AML-193 (cell line): ENCODE measurements at places on chromosomes 11 and 22.

GRCh38 chr11:14902650-14903350 lies 10.8 kb upstream of the CYP2R1 start:
- no peak for DNase-seq

DNA sequence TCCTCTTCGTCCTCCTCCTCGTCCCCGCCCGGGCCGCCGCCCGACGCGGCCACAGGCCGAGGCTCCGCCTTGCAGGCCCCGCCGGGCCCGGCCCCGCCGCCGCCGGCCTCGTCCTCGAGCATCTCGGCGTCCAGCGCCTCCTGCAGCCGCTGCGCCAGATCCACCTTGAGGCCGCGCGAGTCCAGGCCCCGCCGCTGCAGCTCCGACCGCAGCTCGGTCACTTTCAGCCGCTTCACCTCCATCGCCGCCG lies 417 bp downstream of the HNRNPUL2 start:
- DNase-seq, result no peak

DNA sequence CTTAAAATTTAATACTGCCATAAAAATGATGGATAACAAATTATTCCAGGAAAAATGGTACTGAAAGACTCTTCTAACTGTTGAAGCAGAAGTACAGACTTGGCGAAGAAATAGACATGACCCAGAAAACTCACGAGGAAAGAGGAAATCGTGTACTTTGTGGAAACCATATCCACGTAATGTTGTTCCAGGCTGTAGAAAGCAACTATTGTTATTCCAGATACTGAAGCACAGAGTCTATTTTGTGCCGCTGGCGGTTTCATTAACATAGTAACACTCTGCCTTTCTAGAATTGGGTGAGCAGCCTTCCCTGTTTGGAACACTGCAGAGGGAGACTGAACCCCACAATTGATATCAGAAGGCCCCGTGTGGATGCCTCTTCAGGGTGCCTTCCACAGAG lies 310.6 kb downstream of the TBC1D22A start:
- DNase-seq, result no peak

DNA sequence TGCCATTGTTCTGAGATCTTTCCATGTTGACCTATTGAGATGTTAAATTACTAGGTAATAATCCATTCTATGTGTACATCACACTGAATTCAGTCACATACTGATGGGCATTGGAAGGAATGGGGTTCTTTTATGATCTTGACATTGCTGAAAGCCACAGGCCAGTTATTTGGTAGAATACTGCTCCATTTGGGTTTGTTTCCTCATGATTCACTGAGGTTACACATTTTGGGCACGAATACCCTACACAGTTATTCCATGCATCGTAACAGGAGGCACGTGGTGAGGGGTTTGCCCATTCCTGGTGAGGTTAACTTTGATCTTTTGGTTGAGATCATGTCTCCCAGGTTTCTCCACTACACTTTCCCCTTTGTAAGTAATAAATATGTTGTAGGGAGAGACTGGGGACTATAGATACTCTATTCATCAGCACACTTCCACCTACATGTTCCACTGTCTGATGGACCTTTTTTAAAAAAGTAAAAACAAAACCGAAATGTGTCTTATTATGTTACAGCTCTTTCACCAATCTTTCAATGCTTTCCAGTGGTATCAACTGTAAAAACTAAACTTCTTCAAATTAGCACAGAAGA lies 12.0 kb upstream of the FOLR1 start:
- no peak for DNase-seq

DNA sequence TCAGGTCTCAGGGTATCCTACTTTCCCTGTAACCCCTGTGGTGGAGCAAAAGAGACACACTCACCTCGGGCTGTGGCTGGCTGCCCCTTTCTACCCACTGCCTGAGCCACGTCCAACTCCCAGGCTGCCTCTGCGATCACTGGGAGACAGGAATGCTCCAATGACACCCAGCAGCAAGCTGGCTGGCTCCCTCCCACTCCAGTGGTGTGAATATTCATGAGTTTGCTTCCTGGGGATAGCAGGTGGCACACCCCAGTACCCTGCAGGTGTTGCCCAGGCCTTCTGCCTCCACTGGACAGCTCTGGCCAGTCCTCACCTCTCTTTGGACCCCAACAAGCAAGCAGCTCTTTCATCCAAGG lies 9.7 kb downstream of the GAL3ST1 start:
- no peak for DNase-seq

- DNase-seq, result no peak
Observed at GRCh38 chr11:44627165-44627789, 61.8 kb downstream of the CD82 start.

GRCh38 chr22:32203181-32204039 lies 1.5 kb downstream of the RFPL2 start:
- DNase-seq, result no peak

DNA sequence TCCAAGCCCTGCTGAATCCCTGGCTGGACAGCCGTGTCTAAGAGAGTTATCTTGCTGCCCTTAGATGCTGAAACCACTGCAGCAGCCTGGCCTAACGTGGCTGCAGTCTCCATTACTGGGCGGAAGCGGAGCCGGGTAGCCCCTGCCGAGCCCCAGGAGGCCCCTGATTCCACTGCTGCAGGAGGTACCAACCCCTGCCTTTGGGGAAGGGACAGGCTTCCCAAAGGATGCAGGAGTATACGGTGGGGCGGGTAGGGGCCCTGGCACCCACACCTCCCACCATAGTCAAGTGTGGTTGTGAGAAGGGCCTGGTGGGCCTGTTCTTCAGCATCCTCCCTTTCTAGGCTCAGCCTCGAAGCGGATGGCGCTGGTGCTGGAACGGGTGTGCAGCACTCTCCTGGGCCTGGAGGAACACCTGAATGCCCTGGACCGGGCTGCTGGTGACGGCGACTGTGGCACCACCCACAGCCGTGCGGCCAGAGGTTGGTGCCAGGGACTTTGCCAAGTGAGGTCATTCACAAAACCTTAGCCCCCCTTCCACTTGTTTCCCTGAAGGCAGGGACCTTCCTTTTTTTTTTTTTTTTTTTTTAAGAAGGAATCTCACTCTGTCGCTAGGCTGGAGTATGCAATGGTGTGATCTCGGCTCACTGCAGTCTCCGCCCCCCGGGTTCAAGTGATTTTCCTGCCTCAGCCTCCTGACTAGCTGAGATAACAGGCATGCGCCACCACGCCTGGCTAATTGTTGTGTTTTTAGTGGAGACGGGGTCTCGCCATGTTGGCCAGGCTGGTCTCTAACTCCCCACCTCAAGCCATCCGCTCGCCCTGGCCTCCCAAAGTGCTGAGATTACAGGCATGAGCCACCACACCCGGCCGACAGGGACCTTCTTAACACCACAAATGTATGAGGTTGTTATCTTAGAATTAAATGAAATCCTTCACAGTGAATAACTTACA lies 11.0 kb downstream of the TKFC start:
- DNase-seq, result no peak

- no peak for DNase-seq
Observed at GRCh38 chr11:89184021-89184420, 6.3 kb downstream of the TYR start.

- no peak for DNase-seq
Observed at GRCh38 chr11:115207916-115208315, 296.3 kb downstream of the CADM1 start.

DNA sequence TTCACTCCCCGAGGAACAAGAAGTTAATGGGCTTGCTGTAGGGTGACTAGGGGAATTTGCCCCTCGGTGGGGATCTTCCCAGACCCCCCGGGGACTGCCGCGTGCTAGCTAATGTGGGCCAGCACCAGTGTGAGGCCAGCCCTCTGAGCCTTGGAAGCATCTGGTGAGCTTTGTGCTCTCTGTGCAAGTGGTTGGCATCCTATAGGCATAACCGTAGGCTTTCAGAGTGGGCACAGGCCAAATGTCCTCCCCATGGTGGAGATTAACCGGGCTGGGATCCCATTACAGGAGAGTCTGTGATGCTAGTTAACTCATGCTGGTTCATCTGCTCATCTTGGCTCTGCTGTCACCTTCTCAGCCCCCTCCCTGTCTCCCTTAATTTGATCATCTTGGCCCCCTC lies 125.7 kb downstream of the TRIM29 start:
- no peak for DNase-seq

DNA sequence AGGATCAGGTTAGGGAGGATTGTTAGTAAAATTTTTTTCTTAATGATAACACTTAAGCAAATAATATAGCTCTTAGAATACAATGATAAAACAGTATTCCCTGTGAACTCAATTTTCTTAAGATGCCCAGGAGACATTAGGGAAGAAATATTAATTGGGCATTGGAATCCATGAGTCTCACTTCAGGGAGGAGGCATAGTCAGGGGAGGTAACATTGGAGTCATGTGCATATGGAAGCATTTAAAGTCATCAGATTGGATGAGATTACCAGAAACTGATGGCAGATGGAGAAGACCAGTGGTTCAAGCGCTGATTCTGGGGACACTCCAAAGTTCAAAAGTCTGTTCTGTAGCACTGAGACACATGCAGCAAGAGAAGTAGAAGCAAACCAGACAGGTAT lies at the start of gene OR9G1:
TSS of gene OR9G1 (plus strand) at position 301 of the 400 bp plus-strand sequence. CDS start 1,293 bp downstream, outside the sequence.
- no peak for DNase-seq

GRCh38 chr22:41367680-41368542 lies 13.8 kb upstream of the TEF start:
- no peak for DNase-seq

- DNase-seq, result peak; percentile 60
Observed at GRCh38 chr11:73308003-73308960, at the start of gene ARHGEF17. Gene ARHGEF17 (plus strand): TSS chr11:73308276. CDS start chr11:73308639, 363 bp downstream.

GRCh38 chr22:32999039-32999815 lies 59.0 kb downstream of the SYN3 start:
- no peak for DNase-seq

DNA sequence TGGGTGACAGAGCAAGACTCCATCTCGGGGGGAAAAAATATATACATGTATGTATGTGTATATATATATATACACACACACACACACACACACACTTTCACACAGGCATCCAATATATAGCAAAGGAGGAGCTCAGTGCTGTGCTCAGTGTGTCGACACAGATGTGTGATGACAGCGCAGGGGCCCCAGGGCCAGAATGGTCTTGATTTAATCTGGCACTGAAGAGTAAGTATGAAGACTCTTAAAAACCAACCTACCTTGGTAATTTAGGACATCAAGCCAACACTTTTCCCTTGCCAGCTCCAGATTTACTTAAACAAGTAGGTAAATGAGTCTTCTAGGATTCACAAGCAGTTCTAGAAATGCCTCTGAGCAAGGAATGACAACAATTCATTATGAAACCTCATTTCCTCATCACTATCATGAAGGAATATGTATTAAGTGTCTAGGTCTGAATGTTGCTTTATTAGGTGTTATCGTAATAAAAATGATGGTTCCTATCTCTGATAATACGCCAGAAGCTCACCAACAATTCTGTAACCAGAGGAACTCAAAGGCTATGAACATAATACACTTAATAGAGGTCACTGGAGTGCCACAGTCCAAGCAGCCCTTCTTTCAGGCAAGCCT lies 71.5 kb downstream of the SGSM3 start:
- no peak for DNase-seq

GRCh38 chr11:126188332-126189108 lies 22.9 kb downstream of the RPUSD4 start:
- no peak for DNase-seq

GRCh38 chr11:104443387-104443786 lies 279.4 kb upstream of the PDGFD start:
- no peak for DNase-seq

- DNase-seq, result no peak
Observed at GRCh38 chr11:13713982-13714381, 45.5 kb downstream of the FAR1 start.

- no peak for DNase-seq
Observed at GRCh38 chr11:11074686-11075335, 217.0 kb upstream of the ZBED5 start.

GRCh38 chr11:34260072-34260575 lies 97.7 kb downstream of the ABTB2 start:
- no peak for DNase-seq
